CD14-positive monocyte (primary cell): ENCODE measurements at places on chromosomes 6 and 20. TPM values are rescaled to one million over a fixed set of nuclear protein-coding genes. Genes with fewer than 3 reads are reported as not detected.

The HAO1 gene
- polyA plus RNA-seq, result not detected

The CGA gene
- not detected in 2 replicates for polyA plus RNA-seq

DNA sequence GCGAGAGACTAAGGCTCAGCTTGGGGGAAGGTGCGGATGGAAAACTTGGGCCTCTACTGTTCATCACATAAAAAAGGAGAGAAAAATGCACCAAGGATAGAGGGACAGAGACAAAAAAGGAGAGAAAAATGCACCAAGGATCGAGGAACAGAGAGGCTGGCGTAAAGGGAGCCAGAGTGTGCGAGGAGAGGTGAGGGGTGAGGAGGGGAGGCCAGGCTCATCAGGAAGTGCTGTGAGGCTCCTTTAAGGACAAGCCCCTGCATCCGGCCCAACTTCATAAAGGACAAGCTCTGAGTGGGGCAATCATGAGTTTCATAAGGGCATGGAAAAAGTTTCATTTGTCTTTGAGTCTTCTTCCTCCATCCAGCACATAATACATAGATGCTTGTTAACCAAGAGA is 117.2 kb upstream of the NXT1 start:
- no peaks in the 10 kb centered on the region for H3K36me3 ChIP-seq
- peaks cover 29% of the 10 kb centered on the region for H3K4me1 ChIP-seq
- no peaks in the 10 kb centered on the region for H3K27me3 ChIP-seq
- H3K27ac ChIP-seq, result peak overlapping the region; percentile 22
- DNase-seq, result peak; percentile 22
- H3K4me3 ChIP-seq, result no peak overlapping the region

DNA sequence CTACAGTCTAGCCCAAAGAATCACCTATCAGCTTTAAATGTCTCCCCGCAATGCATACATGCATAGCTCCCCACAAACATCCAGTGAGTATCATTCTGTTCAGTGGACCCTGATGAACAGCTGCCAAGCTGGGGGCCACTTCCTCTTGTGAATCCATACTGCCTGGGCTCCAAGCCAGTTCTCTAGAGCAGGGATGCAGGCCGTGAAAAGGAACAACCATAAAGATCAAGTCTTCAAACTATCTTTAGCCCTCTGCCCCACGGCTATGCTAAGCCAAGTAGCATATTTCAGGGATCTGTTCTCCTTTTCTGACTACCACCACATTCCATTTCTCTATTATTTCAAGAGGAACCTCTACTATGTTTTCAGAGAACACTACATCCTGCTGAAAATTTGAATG is 191.7 kb upstream of the BTBD3 start:
- DNase-seq, result no peak
- H3K27ac ChIP-seq, result no peak overlapping the region
- H3K4me3 ChIP-seq, result no peak overlapping the region
- H3K36me3 ChIP-seq, result no peaks in the 10 kb centered on the region

- H3K4me1 ChIP-seq, result no peaks in the 10 kb centered on the region
- H3K27ac ChIP-seq, result no peak overlapping the region
- H3K4me3 ChIP-seq, result no peak overlapping the region
- no peaks in the 10 kb centered on the region for H3K36me3 ChIP-seq
Measured at GRCh38 chr6:106381881-106382280, 21.4 kb downstream of the CRYBG1 start.

- H3K4me1 ChIP-seq, result peaks cover 22% of the 10 kb centered on the region
- peak within 1 kb of the TSS; percentile 94 for H3K27ac ChIP-seq
- DNase-seq, result peak; percentile 76
- no peaks in the 10 kb centered on the region for H3K27me3 ChIP-seq
- H3K4me3 ChIP-seq, result peak within 1 kb of the TSS; percentile 89
Measured at GRCh38 chr6:30326526-30327231, at the start of gene TRIM39. TSS of gene TRIM39 (plus strand) at chr6:30326927. CDS start at chr6:30329318, 2,391 bp downstream.

GRCh38 chr6:47206626-47207025 is 103.1 kb downstream of the TNFRSF21 start:
- H3K27ac ChIP-seq, result no peak overlapping the region
- H3K27me3 ChIP-seq, result no peaks in the 10 kb centered on the region
- no peaks in the 10 kb centered on the region for H3K4me1 ChIP-seq

GRCh38 chr6:106125925-106126435 is 39.8 kb downstream of the PRDM1 start:
- DNase-seq, result peak; percentile 68
- H3K36me3 ChIP-seq, result no peaks in the 10 kb centered on the region
- peaks cover 47% of the 10 kb centered on the region for H3K4me1 ChIP-seq
- H3K27ac ChIP-seq, result no peak overlapping the region
- H3K4me3 ChIP-seq, result no peak overlapping the region

DNA sequence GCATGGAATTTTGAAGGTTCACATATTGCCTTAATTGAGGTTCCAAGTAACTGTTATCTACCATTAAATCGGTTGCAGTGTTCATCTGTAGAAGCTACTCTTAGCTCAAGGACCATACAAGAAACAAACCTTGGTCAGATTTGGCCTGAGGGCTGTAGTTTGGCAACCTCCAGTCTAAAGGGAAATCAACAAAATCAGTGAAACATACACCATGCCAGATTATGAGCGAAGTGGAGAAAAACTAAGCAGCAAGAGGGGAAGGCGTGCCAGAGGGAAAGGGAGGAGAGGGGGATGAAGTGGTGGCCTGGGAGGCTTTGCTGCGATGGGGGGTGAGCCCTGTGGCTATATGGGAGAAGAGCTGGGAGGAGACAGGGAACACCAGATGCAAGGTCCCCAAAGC is 8.8 kb upstream of the SNAI1 start:
- no peaks in the 10 kb centered on the region for H3K36me3 ChIP-seq
- no peaks in the 10 kb centered on the region for H3K27me3 ChIP-seq
- H3K4me3 ChIP-seq, result no peak overlapping the region
- DNase-seq, result no peak
- peaks cover 3% of the 10 kb centered on the region for H3K4me1 ChIP-seq

DNA sequence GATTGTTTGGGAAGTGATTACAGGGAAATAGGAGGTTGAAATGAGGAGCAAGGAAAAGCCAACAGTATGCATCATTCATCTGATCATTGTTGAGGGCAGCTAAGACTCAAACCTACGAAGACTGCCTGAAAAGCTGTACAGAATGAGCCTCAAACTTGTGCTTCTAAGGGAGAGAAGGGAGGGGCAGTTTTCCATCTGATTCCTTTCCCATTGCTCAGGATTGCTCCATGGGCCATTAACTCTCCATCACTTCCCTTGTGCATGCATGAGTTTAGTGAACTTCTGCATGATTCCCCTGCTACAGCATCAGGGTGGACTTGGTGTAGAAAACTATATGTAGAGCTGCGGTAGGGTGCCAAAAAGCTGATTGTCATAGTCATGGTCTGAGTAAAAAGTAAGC is 742.7 kb upstream of the SLC35B3 start:
- H3K27ac ChIP-seq, result no peak overlapping the region
- H3K27me3 ChIP-seq, result no peaks in the 10 kb centered on the region

The PLN gene
- polyA plus RNA-seq, result not detected in 2 replicates

The SDC4 gene
- 1.9 TPM for polyA plus RNA-seq

DNA sequence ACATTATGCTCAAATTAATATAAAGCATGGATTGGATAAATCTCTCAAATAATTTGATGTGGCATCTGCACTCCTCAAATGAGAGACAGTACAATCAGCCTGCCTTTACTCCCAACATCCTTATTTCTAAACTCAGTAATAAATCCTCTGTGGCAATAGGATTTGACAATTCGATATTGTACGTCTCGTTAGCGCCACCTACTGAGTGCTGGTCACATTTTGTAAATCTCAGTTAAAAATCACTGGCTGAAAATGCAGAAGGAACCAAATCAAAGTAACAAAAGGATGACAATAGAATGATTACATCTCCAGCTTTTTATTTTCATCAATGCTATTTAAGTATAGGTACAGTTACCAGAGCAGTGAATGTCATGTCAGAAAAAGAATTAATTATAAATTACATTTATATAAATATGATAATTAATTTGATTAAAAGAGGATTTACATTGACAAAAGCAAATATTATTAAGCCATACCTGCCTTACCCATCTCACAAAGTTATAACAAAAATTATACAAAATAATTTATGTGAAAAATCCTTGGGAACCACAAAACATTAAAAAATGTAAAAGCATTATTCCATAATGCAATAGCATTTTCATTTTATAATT is 20.2 kb upstream of the GJE1 start:
- no peak overlapping the region for H3K4me3 ChIP-seq
- no peaks in the 10 kb centered on the region for H3K36me3 ChIP-seq
- no peak overlapping the region for H3K27ac ChIP-seq
- peak; percentile 42 for DNase-seq
- no peaks in the 10 kb centered on the region for H3K4me1 ChIP-seq

The HIVEP1 gene
- 1.7 TPM for polyA plus RNA-seq

The TMX4 gene
- polyA plus RNA-seq, result 5.4 and 12.1 TPM in 2 replicates

GRCh38 chr20:7327810-7328209 is 560.3 kb downstream of the BMP2 start:
- no peak overlapping the region for H3K27ac ChIP-seq
- H3K27me3 ChIP-seq, result no peaks in the 10 kb centered on the region

The SLC24A3 gene
- 0.08 TPM for polyA plus RNA-seq

GRCh38 chr6:31883676-31884075 is 4.9 kb upstream of the SLC44A4 start:
- H3K4me3 ChIP-seq, result no peak overlapping the region
- no peaks in the 10 kb centered on the region for H3K4me1 ChIP-seq
- peaks cover 83% of the 10 kb centered on the region for H3K36me3 ChIP-seq
- no peak overlapping the region for H3K27ac ChIP-seq

GRCh38 chr20:52965380-52965779 is 6.8 kb upstream of the TSHZ2 start:
- no peak for DNase-seq
- H3K4me1 ChIP-seq, result no peaks in the 10 kb centered on the region
- H3K27me3 ChIP-seq, result no peaks in the 10 kb centered on the region
- no peaks in the 10 kb centered on the region for H3K36me3 ChIP-seq
- H3K27ac ChIP-seq, result no peak overlapping the region

DNA sequence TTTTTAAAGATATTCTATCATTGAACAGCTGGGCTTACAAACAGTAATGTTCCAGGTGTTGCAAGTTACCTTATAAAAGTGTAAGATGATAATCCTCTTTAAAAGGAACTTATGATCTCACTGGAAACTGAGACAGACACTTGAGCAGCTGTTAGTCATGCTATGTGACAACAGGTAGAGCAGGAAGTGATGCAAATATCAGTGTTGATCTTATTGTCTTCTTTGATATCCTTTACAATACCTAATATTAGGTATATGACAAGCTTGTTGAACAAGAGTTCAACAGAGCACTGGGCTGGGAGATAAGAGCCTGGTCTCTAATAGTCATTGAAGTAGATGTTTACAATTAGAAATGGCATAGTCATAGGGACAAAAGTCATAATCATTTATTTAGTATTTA is 150.0 kb downstream of the UBE3D start:
- no peaks in the 10 kb centered on the region for H3K36me3 ChIP-seq
- no peak for DNase-seq
- H3K27ac ChIP-seq, result no peak overlapping the region
- H3K27me3 ChIP-seq, result no peaks in the 10 kb centered on the region
- no peak overlapping the region for H3K4me3 ChIP-seq
- no peaks in the 10 kb centered on the region for H3K4me1 ChIP-seq

GRCh38 chr20:52785679-52786078 is 186.5 kb upstream of the TSHZ2 start:
- no peak overlapping the region for H3K4me3 ChIP-seq
- no peak overlapping the region for H3K27ac ChIP-seq
- no peaks in the 10 kb centered on the region for H3K4me1 ChIP-seq
- H3K36me3 ChIP-seq, result no peaks in the 10 kb centered on the region
- H3K27me3 ChIP-seq, result no peaks in the 10 kb centered on the region

GRCh38 chr6:87393026-87393622 is 14.6 kb upstream of the CFAP206 start:
- no peaks in the 10 kb centered on the region for H3K27me3 ChIP-seq
- H3K4me1 ChIP-seq, result peaks cover 10% of the 10 kb centered on the region
- H3K36me3 ChIP-seq, result no peaks in the 10 kb centered on the region
- no peak overlapping the region for H3K27ac ChIP-seq
- no peak overlapping the region for H3K4me3 ChIP-seq
- DNase-seq, result peak; percentile 65

DNA sequence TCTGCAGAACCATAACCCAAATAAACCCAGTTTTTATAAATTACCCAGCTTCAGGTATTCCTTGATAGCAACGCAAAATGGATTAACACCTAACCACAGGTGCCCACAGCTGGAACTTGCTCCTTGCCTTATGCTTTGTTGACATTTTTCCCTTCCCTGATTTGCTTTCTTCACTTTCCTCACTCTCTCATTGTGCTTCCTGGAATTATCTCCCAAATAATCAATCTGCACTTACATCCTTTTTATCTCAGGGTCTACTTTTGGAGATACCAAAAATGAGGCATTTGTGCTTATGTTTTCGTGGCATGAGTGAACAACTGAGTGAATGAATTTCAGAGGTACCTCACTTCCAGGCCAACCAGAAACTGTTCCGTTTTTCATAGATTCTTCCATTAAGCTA is 374.3 kb downstream of the DOK5 start:
- H3K4me1 ChIP-seq, result no peaks in the 10 kb centered on the region
- H3K27ac ChIP-seq, result no peak overlapping the region
- no peaks in the 10 kb centered on the region for H3K36me3 ChIP-seq
- DNase-seq, result no peak
- H3K4me3 ChIP-seq, result no peak overlapping the region
- H3K27me3 ChIP-seq, result no peaks in the 10 kb centered on the region

DNA sequence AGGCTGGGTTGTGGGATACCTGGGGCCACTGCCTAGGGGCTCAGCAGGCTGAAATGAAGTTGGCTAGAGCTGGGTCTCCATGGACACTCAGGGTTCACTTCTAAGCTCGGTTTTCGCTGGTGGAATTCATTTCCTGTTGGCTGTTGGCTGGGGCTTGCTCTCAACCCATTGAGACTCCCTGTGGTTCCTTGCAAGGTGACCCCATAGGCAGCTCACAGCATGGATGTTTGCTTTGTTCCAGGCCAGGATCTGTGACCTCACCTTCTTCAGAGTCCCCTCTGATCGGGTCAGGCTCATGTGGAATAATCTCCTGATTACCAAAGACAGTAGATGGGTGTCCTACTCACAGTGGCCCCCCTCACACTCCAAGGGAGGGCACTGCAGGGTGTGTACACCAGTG is 229.3 kb downstream of the QKI start:
- DNase-seq, result no peak
- no peaks in the 10 kb centered on the region for H3K27me3 ChIP-seq
- H3K27ac ChIP-seq, result no peak overlapping the region
- H3K4me1 ChIP-seq, result no peaks in the 10 kb centered on the region
- H3K4me3 ChIP-seq, result no peak overlapping the region

DNA sequence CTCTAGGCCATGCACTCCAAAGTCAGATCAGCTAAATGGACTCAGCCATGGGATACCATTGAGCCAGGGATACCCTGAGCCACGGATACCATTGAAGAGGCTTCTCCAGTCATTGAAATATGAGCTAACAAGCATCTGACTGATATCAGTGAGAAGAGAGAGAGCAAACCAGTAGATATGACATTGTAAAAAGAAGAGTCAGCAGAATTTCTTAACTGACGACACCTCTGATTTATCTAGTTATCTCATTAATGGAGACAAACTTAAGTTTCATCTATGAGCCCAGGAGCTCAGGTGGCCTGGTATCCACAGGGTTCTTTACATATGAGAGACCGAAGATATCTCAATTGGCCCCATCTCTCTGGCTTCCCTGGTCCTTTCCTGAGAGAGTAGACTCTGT is 140.6 kb downstream of the TBC1D7 start:
- no peaks in the 10 kb centered on the region for H3K4me1 ChIP-seq
- no peak overlapping the region for H3K27ac ChIP-seq
- no peak for DNase-seq
- no peak overlapping the region for H3K4me3 ChIP-seq
- H3K27me3 ChIP-seq, result no peaks in the 10 kb centered on the region

GRCh38 chr6:136956590-136957544 is 34.8 kb downstream of the SLC35D3 start:
- H3K4me3 ChIP-seq, result no peak overlapping the region
- DNase-seq, result no peak
- no peaks in the 10 kb centered on the region for H3K36me3 ChIP-seq
- no peak overlapping the region for H3K27ac ChIP-seq
- H3K4me1 ChIP-seq, result no peaks in the 10 kb centered on the region
- H3K27me3 ChIP-seq, result peaks cover 10% of the 10 kb centered on the region
